ENCODE measurements at places on chromosomes 4 and X.

DNA sequence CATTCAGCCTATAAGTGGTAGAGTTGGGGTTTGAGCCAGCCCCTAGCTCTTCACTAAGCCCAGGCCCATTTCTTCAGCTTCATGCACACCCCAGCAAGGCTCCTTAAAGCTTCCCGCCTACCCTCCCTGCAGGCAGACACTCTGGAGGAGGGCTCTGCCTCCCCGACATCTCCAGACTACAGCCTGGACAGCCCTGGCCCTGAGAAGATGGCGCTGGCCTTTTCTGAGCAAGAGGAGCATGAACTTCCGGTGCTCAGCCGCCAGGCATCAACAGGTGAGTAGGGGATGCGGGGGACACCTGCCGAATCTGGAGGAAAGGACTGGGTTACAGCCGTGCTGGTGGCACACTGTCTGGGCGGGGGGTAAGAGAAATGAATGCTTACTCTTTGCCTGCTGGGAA lies 11.1 kb downstream of the SASH3 start:
- no peak for DNase-seq

GRCh38 chr4:94804650-94805049 lies 46.9 kb downstream of the BMPR1B start:
- no peak for DNase-seq

DNA sequence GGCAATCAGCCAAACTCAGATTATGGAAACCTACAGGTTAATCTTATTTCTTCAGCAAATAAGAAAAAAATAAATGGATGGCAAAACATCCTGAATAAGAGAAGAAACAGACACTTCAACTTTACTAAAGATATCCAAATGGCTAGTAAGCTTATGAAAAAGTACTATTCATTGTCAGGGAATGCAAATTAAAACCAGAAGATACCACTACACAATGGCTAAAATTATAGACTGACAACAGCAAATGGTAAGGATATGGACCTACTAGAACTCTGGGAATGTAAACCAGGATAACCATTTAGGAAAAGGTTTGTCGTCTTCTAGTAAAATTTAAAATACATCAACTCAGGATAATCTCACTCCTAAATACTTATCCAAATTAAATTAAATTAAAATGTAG lies 24.3 kb downstream of the GRSF1 start:
- no peak for DNase-seq

- no peak for DNase-seq
Measured at GRCh38 chrX:102599951-102600579, 750 bp downstream of the ARMCX5 start.
